ENCODE measurements at places on chromosomes 5 and 9.

GRCh38 chr5:5770825-5771224 is 348.3 kb downstream of the ICE1 start:
- no peak for DNase-seq

DNA sequence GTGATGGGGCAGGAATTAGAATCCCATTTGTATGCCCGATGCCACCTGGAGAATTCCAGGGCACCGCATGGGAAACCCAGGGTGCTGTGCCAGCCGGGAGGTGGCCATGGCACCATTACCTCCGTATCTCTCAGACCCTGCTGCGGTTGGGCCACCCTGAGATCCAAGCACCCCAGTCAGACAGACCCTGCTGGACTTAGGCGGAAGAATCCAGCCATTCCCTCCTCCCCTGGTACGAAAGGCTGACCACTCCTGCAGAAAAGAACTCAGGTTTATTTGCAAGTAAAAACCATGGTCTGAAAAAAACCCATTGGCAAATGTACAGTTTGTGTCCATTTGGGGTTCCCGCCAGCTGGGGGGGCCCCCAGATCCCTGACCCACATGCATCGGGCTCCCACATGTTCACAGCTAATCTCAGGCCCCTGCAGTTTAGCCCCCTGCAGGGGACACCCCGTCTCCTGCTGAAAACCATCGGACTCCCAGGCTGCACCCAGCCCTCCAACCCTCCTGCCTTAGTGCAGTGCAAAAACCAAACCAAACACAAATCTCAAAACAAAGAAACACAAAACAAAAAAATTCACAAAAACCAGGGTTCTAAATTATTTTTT is 23.6 kb upstream of the SARDH start:
- no peak for DNase-seq

GRCh38 chr5:104080646-104081175 is 518.1 kb upstream of the NUDT12 start:
- no peak for DNase-seq

- DNase-seq = no peak
These were observed at the start of gene KCNV2 for GRCh38 chr9:2717385-2717784. Gene KCNV2 (plus strand): TSS chr9:2717510. CDS start chr9:2717740, 230 bp downstream.

DNA sequence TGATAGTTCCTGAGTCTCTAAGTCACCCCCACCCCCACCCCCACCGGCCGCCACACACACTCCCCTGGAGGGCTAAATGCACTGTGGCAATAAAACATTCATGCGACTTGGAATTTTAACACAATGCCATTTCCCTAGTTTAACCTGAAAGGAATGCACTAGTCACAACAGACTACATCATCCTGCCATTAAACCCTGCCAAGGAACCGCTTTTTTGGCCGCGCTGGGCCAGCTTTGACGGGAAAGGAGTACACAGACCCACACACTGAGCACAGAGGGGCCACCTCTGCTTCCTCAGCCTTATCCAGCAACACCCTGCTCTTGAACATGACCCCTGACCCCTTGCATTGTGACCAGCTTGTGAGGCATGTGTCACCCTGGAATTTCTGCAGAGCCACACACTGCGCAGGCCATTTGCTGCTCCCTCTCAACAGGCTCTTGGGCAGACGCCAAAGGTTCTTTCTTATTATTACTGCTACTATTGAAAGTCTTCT is 165.3 kb downstream of the BNC2 start:
- DNase-seq = peak; percentile 99

DNA sequence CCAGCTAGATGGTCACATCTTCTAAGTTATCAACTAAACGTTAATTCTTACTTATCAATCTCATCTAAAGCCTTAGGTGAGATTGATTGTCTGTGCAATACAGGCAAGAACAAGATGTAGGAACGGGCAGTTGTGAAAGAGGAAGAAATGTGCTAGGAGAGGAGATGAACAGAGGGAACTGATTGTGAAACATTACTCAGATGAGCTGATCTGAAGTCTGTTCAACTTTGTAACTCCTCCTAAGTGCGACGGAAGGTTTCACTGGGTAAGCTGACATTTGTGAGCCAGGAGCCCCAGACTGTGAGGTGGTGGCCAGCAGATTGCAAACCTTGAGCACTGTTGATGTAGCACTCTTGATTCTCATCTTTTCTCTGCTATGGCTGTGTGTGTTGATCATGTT is 204.1 kb downstream of the CD180 start:
- no peak for DNase-seq

- DNase-seq = no peak
These were observed 42.9 kb downstream of the FEM1C start for GRCh38 chr5:115501464-115502210.

- no peak for DNase-seq
These were observed 111.7 kb downstream of the GADD45G start for GRCh38 chr9:89716559-89716958.

GRCh38 chr5:111083323-111083722 is 8.8 kb upstream of the WDR36 start:
- DNase-seq = no peak

- no peak for DNase-seq
These were observed 163.8 kb upstream of the SLC28A3 start for GRCh38 chr9:84504360-84504759.

- peak; percentile 77 for DNase-seq
These were observed 52.7 kb downstream of the RXRA start for GRCh38 chr9:134378901-134379338.

- no peak for DNase-seq
These were observed 26.2 kb downstream of the PDGFRB start for GRCh38 chr5:150129454-150129812.

DNA sequence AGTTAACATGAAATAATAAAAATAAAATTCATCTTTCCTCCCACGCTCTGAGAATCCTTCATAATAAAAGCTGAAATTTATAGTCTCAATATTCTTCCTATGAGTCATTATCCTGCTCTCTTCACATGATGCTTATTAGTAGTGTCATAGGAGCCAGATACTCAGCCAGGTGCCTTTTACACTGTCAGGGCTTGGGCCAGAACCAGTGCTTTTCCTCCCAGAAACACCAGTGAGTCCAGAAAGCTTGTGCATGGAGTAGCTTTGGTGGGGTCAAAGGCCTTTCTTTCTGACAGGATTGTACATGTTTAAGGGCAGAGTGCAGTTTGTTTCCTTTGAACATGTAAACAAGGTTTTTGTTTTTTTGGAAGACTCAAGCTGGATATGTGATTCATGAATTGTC is 6.8 kb downstream of the LSM11 start:
- no peak for DNase-seq

- DNase-seq = no peak
These were observed 12.1 kb upstream of the RNF183 start for GRCh38 chr9:113315231-113315630.

- no peak for DNase-seq
These were observed 142.7 kb downstream of the MLLT3 start for GRCh38 chr9:20479419-20480155.

GRCh38 chr9:8114826-8115225 is 315.2 kb upstream of the DMAC1 start:
- DNase-seq = no peak

GRCh38 chr5:110096419-110096818 is 406.7 kb downstream of the MAN2A1 start:
- no peak for DNase-seq

- DNase-seq = no peak
These were observed 17.2 kb downstream of the TSPAN17 start for GRCh38 chr5:176664479-176664878.

GRCh38 chr9:133471551-133472276 is 7.2 kb downstream of the SLC2A6 start:
- DNase-seq = no peak

DNA sequence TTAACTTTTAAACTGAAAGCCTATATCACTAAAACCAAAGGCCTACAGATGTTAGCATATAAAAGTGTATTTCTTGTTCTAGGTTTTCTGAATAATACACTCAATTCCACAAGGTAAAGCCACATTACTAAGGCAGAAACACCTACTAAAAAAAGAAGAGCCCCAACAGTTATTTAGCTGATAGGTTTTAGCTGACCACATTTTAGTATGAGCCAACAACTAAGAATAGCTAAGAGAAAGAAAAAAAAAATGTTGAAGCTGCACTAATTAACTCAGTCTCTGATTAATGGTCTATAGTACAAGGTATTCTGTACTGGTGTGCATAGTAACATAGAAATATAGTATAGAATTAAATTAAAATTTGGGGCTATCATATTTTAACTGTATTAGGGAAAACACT is 23.5 kb downstream of the ZFR start:
- no peak for DNase-seq

- DNase-seq = no peak
These were observed 44.6 kb downstream of the DMRT2 start for GRCh38 chr9:1094749-1095148.

DNA sequence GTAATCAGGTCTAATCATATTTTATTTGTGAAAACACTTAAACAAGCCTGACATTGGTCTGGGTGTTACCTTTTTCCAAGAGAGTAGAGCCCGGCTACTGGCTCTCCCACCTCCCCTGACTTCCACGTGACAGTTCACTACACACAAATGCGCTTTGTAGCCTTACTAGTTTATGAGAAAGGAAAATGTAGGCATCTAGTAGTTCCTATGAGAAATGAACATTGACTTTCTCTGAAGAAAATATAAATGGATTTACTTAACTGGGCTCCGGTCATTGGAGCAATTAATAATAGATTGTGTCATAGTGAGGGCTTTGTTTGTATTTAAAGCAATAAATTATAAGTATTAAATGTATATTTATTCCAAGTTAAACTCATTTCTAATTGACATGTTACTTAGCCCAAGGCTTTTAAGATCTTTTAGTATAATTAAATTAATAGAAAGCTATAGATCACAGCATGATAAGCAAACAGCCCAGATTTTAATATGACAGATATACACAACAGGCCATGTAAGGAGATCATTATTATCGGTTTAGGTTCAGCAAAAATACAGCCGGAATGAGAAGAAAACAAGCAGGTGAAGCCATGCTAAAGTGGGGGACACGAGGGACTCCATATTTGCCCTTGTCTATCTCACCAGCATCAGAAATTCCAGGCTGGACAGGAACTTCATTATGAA is 756.5 kb upstream of the ADAMTS16 start:
- DNase-seq = no peak

DNA sequence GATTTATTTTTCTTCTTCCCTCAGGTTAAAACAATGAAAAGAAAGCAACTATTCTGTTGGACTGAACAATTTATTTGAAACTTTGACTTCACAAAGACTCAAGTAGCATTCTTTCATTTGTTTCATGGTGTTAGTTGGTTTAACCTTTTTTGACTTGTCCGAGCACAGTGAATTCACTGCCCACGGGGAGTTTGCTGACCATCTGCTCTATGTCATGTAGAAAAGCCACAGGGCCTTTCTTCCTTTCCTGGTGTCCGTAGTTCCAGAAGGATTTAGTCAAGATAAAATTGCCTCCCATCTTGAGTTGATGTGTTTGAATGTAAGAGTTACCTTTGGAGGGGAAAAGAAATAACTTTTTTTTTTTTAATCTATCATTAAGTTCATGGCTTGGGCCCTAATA is 55.1 kb upstream of the ZNF608 start:
- DNase-seq = no peak

- no peak for DNase-seq
These were observed 56.8 kb downstream of the IZUMO3 start for GRCh38 chr9:24488896-24489295.

DNA sequence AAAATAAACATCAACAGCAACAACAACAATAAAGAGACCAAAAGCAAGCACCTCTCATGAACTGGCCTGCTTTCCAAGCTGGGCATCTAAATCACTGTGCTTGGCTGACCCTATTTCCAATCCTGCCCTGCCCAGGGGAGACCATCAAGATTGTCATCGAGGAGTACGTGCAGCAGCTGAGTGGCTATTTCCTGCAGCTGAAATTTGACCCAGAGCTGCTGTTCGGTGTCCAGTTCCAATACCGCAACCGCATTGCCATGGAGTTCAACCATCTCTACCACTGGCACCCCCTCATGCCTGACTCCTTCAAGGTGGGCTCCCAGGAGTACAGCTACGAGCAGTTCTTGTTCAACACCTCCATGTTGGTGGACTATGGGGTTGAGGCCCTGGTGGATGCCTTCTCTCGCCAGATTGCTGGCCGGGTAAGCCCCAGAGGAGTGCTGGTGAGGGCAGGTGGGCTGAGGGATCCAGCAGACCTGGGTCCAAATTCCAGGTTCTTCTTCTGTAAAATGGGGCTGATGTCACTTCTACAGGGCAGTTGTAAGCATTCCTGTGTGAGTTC is 15.6 kb downstream of the PTGS1 start:
- no peak for DNase-seq

DNA sequence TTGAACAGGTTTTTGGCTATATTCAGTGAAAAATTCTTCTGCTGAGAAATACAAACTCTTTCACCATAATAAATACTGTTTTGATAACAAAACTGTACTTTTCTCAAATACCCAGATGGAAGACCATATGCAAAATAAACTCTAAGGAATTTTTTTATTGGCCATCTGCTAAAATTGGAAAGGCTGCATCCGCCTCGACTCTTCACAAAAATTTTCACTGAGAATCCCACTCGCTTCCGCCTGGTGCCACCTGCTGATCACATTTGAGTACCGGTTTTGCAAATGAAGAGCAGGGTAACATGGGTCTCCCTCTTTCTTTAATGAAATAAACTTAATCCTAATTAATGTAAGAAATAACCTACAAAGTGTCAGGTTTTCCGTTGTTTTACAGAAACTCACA is 76.4 kb downstream of the TTLL11 start:
- DNase-seq = no peak

DNA sequence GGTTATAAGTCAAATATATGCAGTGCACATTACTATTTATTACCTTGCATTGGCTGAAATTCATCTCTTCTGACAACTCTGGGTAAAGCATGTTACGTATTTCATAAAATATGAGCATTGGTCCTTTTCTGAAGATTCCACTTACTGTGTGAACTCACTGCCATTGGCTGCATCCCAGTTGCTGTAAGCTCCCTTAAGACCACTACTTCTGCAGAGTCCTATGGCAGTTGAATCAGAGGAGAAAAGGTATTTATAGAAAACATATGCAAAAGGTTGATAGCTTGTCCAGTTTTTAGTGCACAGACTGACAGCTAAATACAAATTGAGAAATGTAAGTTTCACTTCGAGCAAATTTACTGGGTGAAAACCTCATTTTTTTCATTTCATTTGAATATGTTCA is 394.6 kb upstream of the ARRDC3 start:
- no peak for DNase-seq

DNA sequence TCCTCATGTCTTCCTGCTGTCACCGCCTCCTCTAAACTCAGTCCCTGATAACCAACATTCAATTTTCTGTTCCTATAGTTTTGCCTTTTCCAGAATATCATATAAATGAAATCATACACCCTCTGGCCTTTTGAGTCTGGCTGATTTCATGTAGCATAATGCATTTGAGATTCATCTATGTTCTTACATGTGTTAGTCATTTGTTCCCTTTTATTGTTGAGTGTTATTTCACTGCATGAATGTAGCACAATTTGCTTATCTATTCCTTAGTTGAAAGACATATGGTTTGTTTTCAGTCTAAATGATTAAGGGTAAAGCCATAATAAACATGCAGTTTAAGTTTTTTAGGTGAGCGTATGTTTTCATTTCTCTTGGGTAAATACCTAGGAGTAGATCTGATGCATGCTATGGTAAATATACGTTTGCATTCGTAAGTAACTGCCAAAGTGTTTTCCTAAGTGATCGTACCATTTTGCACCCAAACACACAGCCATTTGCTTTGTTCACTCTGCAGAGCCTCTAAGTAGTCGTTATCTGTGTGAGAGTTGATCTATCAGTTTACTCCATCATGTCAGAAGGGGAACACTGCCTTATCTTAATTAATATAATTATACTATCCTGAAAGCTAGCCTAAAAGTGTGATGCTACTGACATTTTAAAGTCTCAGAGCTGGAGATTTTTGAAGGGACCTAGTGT is 460.8 kb downstream of the DMAC1 start:
- no peak for DNase-seq

- no peak for DNase-seq
These were observed 1.3 kb downstream of the IRX2 start for GRCh38 chr5:2750026-2750757.

All from RCC 7860 (cell line).